ENCODE measurements at places on chromosomes 3 and 15. TPM values are rescaled to one million over a fixed set of nuclear protein-coding genes. Genes with fewer than 3 reads are reported as not detected.

DNA sequence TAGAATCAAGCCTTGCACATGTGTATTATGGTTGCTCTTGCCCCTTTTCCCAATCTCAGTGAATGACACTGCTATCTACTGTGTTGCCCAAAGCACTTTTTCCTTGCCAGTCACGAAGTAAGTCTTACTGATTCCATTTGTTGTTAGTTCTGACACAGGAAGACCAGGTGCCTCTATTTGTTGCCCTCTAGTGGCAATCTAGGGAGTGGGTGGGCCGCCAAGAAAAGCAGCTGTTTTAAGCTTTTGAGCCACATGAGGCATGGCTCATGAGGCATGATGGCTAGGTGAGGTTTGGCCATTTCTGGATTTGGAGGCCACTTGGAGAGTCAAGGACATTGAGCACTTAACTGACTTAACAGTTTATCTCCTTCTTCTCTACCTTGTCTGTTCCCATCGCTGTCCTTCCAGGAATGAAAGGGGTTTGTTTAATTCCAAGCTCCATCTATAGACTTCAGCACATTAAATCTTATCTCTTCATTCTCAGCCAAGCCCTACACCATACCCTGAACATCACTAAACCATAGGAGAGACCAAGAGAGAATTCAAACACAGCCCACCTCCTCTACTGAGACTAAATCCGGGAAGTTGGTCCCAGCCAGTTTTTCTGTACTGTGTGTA, 103.1 kb downstream of the HCN4 start:
- DNase-seq = no peak

- no peak for DNase-seq
Observed at GRCh38 chr15:79132770-79133169, 42.2 kb upstream of the RASGRF1 start.

GRCh38 chr3:72475258-72476138, 372.7 kb downstream of the SHQ1 start:
- no peak for DNase-seq

Gene ALDH1A3
- total RNA-seq = 3.3 TPM

GRCh38 chr3:128551451-128551850, 58.5 kb upstream of the GATA2 start:
- DNase-seq = no peak

Gene RBPMS2
- under 0.01 TPM for total RNA-seq

DNA sequence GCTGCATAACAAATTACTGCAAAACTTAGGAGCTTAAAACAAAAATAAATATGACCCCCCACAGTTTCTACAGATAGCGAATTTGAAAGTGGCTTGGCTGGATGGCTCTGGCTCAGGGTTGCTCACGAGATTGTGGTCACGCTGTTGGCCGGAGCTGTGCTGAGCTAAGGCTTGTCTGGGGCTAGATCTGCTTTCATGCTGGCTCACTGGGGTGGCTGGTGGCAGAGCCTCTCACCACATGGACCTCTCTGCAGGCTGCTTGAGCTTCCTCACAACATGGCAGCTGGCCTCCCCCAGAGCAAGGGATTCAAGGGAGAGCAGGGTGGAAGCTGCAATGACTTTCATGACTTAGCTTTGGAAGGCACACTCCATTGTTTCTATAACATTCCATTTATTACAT, 354.1 kb downstream of the SHQ1 start:
- no peak for DNase-seq

- no peak for DNase-seq
Observed at GRCh38 chr3:130960139-130960795, 66.4 kb downstream of the ASTE1 start.

- DNase-seq = no peak
Observed at GRCh38 chr3:42451546-42452230, 41.3 kb upstream of the LYZL4 start.

DNA sequence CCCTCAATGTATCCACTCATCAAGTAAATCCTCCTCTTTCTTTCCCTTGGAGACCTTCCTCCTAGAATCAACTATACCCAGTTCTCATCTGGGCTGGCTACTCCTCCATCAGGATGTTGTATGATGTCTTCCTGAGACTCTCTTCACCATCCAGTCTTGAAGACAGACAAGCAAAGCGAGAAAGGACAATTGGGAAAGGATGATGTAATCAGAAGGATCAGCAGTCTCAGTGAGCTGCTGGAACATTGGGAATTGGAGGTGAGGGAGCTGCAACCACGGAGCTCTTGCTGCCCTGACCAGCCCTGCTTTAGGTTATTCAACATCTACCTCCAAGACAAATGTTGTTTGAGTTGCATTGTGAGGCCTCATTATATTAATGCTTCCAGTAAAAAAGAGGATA, 48.0 kb upstream of the UBP1 start:
- DNase-seq = no peak

DNA sequence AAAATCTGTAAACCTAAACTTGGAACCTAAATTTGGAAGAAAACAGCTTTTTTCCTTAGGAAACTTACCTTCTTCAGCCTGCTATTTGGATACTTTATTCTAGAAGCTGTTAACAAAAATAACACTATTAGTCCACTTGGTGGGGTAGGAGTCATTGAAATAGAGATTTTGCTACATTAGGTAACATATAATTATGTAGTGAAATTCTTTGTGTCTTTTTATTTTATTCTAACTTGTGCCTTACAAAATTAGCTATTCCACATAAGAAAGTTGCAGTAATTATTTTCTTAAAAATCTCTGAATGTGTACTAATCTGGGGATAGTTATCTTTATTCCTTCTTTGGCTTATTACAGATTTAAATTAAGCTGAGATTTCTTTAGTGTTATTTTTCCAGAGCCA, 360.4 kb upstream of the ROBO2 start:
- no peak for DNase-seq

Gene C3orf22
- total RNA-seq = not detected

GRCh38 chr3:36874424-36874823, 70.4 kb downstream of the TRANK1 start:
- no peak for DNase-seq

DNA sequence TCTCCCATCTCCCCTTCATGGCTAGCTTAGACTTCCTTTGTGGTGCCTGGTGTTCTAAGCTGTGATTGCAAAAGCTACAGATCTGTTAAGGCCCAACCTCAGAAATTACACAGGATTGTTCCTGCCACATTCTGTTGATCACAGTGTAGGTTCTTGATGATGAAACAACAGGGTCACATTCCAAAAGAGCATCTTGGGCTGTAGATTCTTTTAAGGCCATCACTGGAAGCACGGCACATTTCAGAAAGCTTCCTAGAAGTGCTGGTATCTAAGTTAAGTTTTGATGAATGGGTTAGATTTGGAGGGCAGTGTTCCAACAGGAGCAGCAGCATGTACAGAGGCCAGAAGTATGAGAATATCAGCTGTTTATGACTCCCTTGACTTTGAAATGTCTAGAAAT, 107.5 kb upstream of the SKOR1 start:
- no peak for DNase-seq

DNA sequence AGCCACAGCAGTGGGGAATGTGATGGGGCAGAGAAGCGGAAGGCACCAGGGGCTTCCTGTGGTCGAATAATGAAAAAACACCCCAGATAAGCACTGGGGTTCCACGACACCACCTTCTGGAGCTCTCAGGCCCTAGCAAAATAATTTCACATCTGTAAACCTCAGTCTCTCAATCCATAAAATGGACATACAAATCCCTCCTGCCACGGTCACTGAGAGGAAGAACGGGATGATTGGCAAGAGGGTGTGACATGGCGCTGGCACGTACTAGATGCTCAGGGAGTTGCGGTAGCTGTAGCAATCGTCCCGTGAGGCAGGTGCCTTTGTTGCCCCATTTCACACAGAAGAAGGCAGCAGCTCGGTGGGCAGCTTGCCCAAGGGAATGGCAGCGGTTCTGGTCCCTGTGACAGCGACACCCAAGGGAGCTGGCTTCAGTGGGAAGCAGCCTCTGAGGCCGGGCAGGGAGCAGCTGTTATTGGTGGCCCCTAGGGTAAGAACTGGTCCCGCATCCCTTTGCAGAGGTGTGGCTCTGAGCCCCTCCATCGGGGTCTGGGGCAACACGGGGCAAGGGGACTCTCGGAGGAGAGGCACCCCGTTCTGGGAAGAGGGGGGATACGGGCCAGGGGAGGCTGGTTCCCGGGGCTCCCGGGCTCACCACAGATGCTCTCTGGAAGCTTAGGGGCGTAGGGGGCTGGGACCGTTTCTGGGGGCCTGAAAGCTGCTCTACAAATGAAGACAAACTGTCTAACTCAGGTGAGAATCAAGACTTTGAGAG, 114.0 kb upstream of the ALDH1A3 start:
- DNase-seq = no peak

GRCh38 chr3:14507305-14507741, 32.8 kb downstream of the GRIP2 start:
- DNase-seq = no peak

DNA sequence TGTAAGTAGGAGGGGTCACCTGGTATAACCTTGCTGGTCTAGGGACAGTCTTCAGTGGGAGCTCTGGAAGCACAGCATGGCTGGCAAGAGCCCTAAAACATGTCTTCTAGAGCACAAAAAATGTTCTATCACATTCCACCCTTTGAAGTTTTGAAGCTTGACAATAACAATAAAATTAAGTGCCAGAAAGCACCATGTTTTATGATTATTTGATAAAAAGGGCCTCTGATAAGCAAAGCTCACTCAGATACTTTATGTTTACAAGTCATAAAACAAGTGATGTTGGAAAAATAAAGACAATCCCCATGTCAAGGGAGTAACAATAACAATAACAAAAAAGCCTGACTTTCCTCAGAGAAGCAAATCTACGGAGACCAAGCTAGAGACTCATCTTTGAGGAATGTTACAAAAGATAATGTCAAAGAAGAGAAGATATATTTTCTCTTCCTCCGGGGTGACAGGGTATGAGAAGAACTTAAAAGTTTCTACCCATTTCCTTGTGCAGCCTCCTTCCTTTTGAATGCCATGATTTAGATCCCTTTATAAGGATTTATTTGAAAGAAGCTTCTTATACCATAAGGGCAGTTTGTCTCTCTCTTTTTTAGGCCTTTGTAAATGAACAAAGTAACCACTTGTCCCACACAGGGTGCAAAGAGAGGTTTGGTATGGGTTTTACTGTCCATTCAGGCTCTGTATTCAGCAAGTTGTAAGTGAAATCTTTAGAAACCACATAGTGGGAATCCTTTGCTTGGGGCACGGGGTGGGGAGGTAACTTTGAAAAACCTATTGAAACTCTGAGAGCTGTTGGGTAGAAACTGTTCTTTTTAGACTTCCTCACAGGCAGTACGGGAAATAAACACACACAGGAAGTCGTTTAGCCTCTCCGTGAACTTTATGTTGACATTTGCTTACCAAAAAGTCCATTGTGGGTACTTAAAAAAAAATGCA, 109.6 kb upstream of the RBMS3 start:
- DNase-seq = no peak

Gene SLC9C1
- total RNA-seq = 0.41 TPM

DNA sequence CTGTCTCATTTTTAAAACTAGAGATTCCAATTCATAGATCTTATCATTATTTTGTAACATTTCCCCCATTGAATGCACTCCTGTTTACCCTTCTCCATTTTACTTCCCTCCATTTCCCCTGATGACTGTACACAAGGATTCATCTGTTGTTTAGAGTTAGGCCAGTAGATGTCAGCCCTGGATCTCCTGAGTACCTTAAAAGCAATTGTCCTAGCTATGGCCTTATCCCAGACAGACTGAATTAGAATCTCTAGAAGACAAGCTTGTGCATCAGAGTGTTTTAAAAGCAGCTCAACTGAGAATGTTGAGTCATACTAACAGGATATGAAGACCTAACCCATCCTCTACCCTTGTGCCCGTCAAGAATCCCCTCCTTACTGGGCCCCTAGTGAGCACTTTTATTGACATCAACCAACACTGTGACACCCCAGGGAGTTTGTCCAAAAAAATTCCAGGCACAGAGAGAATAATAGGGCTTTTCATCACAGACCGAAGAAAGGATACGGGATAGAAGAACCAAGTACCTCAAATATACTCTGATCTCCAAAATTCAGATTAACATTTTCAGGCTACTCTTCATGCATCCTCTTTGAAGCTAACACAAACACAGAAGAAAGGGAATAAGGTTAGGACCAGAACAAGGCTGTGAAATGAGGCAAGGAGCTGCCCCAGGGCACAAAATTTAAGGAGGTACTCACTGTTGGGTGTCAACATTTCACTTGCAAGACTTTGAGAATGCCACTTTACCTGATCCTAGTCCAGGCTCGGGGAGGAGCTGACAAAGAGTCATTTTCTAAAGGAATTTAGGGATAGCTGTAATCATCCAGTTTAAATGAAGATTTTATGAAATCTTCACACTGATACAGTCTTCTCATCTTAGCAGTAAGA, 17.1 kb downstream of the ZBED2 start:
- no peak for DNase-seq

DNA sequence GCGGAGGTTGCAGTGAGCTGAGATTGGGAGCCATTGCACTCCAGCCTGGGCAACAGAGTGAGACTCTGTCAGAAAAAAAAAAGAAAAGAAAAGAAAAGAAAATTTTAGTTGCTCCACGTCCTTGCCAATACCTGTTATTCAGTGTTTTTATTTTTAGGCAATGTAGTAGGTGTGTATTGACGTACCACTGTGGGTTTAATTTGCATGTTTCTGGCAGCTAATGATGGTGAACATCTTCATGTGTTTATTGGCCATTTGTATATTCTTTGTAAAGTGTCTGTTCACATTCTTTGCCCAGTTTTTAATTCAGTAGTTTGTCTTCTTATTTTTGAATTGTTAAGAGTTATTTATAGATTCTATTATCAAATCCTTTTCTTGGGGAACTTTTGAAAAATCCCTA, 38.1 kb upstream of the GCSAM start:
- no peak for DNase-seq

Gene MOBP
- total RNA-seq = 0.41 TPM

Gene FBXW12
- total RNA-seq = 1.6 TPM

- no peak for DNase-seq
Observed at GRCh38 chr15:100687582-100688141, 85.3 kb downstream of the ASB7 start.

DNA sequence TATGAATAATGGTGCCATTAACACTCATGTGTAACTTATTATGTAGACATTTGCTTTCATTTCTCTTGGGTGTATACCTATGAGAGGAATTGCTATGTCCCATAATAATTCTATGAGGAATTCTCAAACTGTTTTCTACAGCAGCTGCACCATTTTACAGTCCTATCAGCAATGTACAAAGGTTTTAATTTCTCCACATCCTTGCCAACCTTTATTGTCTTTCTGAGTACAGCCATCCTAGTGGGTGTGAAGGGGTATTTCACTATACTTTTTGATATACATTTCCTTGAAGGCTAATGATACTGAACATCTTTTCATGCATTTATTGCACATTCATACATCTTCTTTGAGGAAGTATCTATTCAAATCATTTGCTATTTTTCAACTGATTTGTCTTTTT, 34.5 kb downstream of the TJP1 start:
- DNase-seq = no peak

GRCh38 chr3:23192816-23193215, 10.3 kb upstream of the UBE2E2 start:
- DNase-seq = no peak

GRCh38 chr15:46365572-46365971, 730.7 kb downstream of the SQOR start:
- DNase-seq = peak; percentile 14

Gene KIF15
- 6.9 TPM for total RNA-seq

DNA sequence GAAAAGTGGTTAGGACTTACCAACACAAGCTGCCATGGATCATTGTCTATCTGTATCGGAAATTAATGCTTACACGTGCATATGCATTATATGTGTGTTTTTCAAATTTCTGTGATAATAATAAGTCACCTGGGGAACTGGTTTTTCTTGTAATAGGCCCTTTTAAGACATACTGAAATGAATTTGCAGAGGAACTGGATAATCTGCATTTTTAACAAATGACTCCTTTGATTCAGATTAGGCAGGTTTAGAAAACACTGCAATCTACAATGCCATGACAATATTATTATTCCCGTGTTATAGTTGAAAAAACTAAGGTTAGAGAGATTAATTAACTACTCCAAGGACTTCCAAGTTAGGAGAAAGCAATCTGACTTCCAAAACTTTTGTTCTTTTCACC, 23.4 kb downstream of the STRIT1 start:
- DNase-seq = no peak

Gene GOLGA8S
- not detected for total RNA-seq
